ENCODE measurements at places on chromosomes 2 and 18.

GRCh38 chr2:159088906-159089305 lies 120.5 kb downstream of the TANC1 start:
- no peak for DNase-seq

GRCh38 chr18:40708726-40709125 lies 1246.3 kb upstream of the PIK3C3 start:
- DNase-seq: no peak

DNA sequence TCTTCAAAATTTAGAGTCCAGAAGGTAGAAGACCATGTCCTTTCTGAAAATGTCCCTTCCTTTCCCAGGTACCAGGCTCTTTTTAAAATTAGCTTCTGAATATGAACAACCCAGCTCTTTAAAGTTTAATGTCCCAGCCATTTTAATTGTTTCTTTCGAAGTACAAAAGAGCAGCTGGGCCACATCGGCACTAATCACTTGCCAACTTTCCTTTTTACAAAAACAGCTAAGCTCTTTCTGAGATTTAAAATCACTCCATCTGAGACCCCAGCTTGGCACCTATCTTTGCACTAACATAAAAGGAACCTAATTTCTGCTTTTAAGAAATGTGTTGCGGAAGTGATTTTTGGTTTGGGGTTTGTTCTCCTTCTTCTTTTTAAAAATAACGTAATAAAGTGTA lies 2.6 kb downstream of the BOD1L2 start:
- DNase-seq: no peak

- DNase-seq: no peak
These were observed 43.8 kb upstream of the SLC14A1 start for GRCh38 chr18:45680066-45680690.

GRCh38 chr18:64882896-64883295 lies 734.0 kb upstream of the LINC00305 start:
- no peak for DNase-seq

DNA sequence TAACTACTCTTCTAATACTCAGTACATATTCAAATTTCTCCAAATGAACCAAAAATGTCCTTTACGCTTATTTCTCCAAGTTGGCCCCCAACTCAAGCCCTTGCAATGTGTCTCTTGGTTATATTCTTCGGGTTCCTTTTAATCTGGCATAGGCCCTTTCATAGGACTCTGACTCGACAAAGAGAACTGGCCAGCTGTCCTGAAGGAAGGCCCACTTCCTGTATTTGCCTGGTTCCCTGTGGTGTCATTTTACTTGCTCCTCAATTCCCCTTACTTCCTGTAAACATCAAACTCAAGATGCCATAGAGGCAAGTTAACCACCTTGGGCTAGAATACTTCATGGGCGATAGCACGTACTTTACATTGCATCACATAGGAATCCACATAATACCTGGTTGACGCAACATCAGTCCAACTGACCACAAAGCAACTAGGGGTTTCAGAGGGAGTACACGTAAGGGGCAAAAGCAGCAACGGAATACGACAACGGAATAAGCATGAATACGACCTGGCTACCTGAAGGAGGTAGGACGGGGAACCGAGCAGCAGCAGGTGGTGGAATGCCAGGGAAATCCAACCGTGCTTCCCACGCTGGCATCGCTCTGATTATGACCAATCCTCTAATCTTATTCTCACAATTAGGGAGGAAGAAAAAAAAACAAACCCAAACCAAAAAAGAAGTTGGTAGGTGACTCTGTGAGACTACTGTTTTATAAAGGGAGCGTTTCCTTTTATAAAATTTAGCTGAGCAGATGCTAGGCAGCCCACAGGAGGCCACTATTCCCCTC lies 823 bp upstream of the GORASP2 start:
- no peak for DNase-seq

DNA sequence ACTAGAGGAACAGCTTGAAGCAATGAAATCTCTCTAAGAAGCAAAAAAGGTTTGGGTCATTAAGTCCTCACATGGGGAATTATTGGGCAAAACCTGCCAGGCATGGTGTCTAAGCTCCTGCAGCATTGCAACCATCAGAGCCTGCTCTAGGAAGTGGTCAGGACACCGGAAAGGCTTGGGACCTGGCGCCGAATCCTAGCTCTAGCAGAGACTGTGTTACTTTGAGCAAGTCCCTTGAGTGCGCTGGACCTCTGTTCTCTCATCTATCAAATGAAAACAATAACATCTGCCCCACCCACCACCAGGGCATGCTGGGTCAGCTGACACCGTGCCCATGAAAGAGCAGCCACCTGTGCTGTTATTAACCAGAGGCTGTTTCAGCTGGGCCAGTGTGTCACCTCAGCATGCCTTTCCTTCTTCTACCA lies 6.3 kb downstream of the TMEM127 start:
- DNase-seq: no peak

GRCh38 chr2:129189617-129190319 lies 789.7 kb upstream of the RAB6C start:
- no peak for DNase-seq

DNA sequence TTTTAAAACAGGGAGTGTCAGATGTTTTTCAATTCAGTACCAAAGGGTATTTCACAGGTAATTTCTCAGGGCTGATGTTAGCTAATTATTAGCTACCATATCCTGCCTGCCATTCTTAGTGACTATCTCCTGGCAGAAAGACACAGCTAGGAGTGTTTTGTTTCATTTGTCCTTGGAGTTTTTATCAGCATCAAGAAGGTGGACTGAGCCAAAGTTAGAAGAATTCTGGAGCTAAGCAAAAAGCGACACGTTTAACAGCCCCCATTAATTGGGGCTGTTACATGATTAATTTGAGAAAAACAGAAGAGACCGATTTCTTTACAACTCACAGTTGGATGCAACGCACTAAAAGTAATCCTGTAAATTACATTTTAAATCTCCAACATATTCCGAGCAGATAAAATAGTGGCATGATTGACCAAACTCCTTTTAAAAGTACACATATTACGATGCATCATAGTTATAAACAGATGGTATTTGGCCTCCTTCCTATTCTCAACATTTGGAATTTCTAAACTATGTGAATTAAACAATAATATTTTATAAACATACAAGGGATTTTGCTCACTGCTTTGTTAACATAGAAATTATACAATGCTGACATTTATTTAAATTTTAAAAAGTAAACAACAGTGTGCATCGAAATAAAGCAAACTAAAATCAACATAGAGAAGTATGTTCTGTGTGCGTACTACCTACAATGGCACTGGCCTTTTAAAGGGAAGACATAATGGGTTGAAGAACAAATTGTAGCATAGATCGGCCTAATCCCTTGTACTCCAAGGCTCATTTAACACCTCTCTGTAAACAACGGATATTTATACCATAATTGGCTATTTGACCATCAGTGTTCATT lies 585.1 kb downstream of the ZEB2 start:
- no peak for DNase-seq

DNA sequence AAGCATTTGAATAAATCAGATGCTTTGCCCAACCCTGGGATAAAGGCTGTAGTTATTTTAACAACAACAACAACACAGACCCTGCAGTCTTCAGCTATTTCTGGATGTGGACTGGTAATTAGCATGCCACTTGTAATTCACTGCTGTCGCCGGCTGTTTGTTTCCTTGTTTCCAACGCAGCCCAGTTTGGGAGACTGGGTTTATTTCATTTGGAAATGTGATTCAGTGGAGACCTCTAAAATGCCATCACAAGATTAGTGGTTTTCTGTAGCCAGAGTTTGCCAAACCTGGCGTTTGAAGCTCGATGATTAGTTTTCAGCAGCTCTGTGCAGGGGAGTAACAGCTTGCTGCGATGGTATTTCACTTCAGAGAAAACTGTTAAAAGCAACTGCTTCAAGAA lies 83.5 kb downstream of the LDLRAD4 start:
- DNase-seq: no peak

- no peak for DNase-seq
These were observed 155.1 kb upstream of the RASGRP3 start for GRCh38 chr2:33321236-33321771.

GRCh38 chr2:7927691-7928090 lies 754.2 kb upstream of the ID2 start:
- no peak for DNase-seq

DNA sequence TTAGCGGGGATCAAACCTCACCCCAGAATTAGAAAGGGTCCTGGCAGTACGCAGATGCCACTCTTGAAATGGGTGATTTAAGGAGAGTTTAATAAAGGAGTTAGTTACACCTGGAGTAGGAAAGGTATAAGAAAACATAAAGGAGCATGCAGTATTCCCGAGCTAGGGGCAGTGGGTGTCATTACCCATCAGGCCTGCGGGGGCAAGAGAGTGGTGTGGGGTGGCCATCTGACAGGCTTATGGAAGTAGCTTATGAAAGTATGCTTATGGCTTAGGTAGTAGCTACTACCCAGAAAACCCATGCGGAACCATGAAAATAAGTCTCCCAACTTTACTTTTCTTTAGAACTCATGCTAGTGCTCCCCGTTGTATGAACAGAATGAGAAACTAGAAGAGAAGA lies 568.9 kb upstream of the ACVR2A start:
- no peak for DNase-seq

GRCh38 chr2:174595891-174596397 lies 1.7 kb downstream of the WIPF1 start:
- no peak for DNase-seq

- DNase-seq: no peak
These were observed 296.8 kb upstream of the SLC39A10 start for GRCh38 chr2:195360242-195360641.

DNA sequence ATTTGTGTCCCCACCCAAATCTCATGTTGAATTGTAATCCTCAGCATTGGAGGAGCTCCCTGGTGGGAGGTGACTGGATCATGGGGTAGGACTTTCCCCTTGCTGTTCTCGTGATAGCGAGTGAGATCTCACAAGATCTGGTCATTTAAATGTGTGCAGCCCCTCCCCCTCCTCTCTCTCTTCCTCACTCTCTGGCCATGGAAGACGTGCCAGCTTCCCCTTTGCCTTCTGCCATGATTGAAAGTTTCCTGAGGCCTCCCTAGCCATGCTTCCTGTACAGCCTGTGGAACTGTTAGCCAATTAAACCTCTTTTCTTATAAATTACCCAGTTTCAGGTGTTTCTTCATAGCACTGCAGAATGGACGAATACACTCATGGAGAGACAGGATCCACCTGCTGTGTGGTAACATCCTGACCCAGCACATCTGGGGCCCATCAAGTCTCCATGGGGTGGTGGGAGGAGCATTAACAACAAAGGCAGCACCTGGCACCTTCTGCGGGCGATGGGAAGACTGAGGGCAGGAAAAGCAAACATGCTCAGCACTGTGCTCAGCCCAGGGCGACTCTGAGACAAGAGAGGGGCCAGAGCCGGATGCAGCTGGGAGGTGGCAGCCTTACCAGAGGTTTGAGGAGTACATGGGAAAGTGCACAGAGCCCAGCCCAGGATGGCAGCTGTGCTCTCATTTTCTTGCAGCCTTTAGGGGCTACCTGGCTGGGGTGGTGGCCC lies 16.2 kb upstream of the ALPP start:
- no peak for DNase-seq

Measured in kidney capillary endothelial cell (primary cell).